ENCODE measurements at places on chromosomes 1 and 21. TPM values are rescaled to one million over a fixed set of nuclear protein-coding genes. Genes with fewer than 3 reads are reported as not detected.

The S100A16 gene
- polyA plus RNA-seq, result 51.7 TPM

The LINGO4 gene
- not detected for polyA plus RNA-seq

The SFN gene
- 3.3 TPM for polyA plus RNA-seq

The S100A7 gene
- polyA plus RNA-seq, result not detected

DNA sequence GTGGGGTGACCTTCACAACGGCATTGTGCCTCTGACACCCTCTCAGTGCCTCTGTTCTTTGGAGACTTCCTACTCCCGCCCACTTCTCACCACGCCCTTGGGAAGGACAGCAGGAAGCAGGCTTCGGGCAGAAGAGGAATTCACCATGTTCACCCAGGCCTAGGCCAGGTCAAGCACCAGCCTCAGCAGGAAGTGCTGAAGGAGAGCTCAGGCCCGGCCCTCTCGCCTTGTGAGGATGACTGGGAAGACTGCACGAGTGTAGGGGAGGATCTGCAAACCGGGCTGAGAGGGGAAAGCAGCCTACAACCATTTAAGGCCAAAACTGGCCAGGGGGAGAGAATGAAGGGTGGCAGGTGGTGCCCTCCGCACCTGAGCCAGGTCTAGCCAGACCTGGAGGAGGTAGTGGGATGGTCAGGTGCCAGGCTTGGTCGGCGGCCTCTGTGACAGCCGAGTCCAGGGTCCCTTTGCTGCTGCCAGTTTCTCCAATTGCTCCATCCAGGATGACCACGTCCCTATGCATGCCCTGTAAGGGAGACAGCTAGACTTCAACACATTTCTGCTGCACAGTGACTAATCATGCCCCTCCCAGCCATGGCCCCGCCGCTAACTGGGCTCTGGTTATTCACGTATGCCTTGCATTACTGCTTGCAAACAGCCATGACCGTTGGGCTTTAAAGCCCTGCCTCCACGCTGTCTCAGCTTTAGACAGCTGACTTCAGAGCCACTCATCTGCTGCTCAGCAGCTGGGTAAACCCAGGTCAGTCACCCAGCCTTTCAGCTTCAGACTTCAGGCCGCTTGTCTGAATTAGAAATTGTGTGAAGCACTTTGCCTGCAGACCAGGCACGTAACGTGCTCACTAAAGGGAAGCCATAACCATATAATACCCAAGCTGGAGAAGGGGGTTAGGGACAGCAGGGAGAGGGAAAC lies 8.9 kb downstream of the MRTO4 start:
- no peak for DNase-seq
- H3K4me1 ChIP-seq, result no peaks in the 10 kb centered on the region
- H3K4me3 ChIP-seq, result no peak overlapping the region
- H3K27ac ChIP-seq, result no peak overlapping the region
- no peaks in the 10 kb centered on the region for H3K27me3 ChIP-seq

GRCh38 chr1:40945491-40945973 lies 34.0 kb upstream of the CTPS1 start:
- DNase-seq, result no peak
- H3K4me1 ChIP-seq, result no peaks in the 10 kb centered on the region
- no peak overlapping the region for H3K27ac ChIP-seq

DNA sequence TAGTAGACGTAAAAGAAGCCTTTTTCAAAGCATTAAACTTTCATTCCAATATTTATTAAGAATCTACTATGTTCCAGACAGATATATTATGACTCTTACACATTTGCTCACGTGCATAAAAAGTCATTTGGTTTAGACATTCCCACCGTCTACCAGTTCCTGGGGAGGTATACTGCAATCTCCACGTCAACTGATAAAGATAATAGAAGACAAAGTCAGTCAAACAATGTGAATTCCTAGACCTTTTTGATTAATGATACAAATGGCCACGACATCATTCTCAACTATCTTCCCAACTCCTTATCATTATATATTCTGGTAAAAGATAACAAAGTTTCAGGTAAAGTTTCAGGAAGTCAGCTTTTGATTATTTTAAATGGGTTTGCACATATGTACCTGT lies 69.0 kb downstream of the SIPA1L2 start:
- no peak overlapping the region for H3K4me3 ChIP-seq
- no peaks in the 10 kb centered on the region for H3K27me3 ChIP-seq
- peaks cover 12% of the 10 kb centered on the region for H3K4me1 ChIP-seq
- no peak for DNase-seq

- no peaks in the 10 kb centered on the region for H3K27me3 ChIP-seq
- no peak overlapping the region for H3K4me3 ChIP-seq
- H3K36me3 ChIP-seq, result no peaks in the 10 kb centered on the region
- no peak overlapping the region for H3K27ac ChIP-seq
- H3K4me1 ChIP-seq, result no peaks in the 10 kb centered on the region
- no peak for DNase-seq
Measured at GRCh38 chr1:34319218-34319617, 142.5 kb downstream of the C1orf94 start.

DNA sequence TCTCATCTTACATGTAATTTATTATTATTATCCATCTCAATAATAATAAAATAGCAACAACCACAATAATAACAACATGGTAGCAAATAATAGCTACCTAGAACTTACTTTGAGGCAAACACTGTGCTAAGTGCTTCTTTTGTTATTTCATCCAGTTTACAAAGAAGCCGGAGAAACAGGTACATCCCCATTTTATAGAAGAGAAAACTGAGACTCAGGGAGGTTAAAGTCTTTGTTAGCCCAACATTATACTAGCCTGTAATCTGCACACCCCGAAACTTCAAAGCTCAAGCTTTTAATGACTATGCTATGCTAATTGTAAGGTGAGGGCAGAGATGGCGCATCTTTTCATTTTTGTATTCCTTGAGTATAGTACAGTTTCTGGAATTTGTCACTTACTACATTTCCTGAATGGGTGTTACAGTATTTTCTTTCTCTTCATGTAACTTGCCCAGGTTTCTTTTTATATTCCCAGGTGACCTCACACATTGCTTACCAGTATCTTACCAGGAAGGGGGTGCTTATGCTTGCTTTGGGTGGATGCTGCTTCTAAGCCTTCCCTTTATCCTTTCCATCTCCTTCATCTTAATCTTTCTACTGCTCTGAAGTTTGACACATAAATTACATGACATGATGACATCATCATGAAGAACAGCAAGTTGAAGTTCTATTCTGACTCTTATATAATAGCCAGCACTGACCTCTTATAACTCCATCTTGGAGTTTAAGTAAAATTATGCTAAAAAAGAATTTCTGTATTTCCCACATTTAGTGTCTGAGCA lies 8.3 kb downstream of the GCLM start:
- H3K4me1 ChIP-seq, result no peaks in the 10 kb centered on the region
- H3K4me3 ChIP-seq, result no peak overlapping the region
- no peak for DNase-seq
- H3K27ac ChIP-seq, result no peak overlapping the region

- no peak for DNase-seq
- no peaks in the 10 kb centered on the region for H3K27me3 ChIP-seq
- H3K4me1 ChIP-seq, result peaks cover 3% of the 10 kb centered on the region
- H3K27ac ChIP-seq, result no peak overlapping the region
Measured at GRCh38 chr21:38477226-38477625, 21.1 kb downstream of the ERG start.

DNA sequence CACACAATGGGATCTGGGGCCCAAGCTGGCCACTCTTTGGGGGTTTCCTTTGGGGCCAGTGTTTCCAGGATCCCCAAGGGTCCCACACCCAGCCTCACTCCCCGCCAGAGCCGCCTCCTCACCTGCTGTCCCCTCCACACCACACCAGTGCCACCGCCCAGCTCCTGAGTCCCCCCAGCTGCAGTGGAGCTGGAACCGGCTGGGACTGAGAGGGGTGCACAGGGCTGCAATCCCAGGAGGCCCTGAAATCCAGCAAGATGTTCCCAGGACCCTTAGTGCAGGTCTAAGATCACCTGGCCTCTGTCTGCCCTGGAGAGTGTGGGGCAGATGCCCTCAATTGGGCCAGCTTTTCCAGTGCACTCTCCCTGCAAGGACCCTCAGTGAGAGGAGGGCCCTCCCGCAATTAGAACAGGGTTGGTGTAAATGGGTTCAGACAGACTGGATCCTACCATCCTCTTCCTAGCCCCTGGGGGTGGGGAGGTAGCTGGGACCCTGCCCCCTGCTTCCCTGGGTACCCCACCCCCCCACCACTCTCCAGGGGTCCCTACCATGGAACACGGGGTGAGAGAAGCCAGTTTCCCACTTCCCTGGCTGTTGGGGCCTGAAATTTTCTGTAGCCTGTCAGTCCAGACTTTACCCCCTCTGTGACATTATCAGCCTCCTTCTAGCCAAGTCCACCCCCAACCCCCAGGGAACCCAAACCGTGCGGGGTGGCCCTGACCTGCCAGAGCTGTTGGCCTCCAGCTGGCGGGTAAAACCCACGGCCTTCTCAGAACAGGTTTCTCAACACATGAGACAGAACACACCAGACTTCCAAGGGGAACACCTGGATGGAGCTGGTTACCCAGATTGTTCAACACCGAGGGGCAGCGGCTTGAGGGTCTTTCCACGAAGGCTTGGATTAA lies 7.0 kb downstream of the KRTAP10-12 start:
- H3K4me3 ChIP-seq, result no peak overlapping the region
- no peak for DNase-seq
- peaks cover 43% of the 10 kb centered on the region for H3K4me1 ChIP-seq
- peaks cover 23% of the 10 kb centered on the region for H3K27me3 ChIP-seq
- no peaks in the 10 kb centered on the region for H3K36me3 ChIP-seq
